Panc1 (cell line): ENCODE measurements at places on chromosomes 16 and 17. TPM values are rescaled to one million over a fixed set of nuclear protein-coding genes. Genes with fewer than 3 reads are reported as not detected.

DNA sequence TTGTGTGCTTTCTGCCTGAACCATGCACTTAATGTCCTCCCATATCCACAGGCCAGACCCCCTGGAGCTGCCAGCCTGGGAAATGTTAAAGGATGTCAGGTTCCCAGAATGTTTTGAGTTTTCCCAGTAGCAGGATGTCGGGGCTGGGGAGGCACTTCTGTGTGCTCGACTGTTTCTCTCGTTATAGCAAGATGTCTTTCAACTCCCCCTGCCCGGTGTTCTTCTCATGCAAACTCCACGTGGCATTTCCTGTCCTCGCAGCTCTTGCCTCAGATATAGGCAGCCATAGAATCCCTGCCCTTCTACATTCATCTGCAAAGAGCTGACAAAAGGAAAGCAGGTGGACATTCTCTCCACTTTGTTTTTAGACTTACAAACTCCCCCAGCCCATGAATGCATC lies 457.2 kb upstream of the CDH11 start:
- H3K36me3 ChIP-seq = no peaks in the 10 kb centered on the region
- no peak overlapping the region for H3K4me3 ChIP-seq
- no peak overlapping the region for H3K27ac ChIP-seq

- H3K27me3 ChIP-seq = no peaks in the 10 kb centered on the region
- no peak overlapping the region for H3K27ac ChIP-seq
- H3K4me1 ChIP-seq = no peaks in the 10 kb centered on the region
- no peak for DNase-seq
Measured at GRCh38 chr16:30470170-30470512, 2.4 kb upstream of the ITGAL start.

DNA sequence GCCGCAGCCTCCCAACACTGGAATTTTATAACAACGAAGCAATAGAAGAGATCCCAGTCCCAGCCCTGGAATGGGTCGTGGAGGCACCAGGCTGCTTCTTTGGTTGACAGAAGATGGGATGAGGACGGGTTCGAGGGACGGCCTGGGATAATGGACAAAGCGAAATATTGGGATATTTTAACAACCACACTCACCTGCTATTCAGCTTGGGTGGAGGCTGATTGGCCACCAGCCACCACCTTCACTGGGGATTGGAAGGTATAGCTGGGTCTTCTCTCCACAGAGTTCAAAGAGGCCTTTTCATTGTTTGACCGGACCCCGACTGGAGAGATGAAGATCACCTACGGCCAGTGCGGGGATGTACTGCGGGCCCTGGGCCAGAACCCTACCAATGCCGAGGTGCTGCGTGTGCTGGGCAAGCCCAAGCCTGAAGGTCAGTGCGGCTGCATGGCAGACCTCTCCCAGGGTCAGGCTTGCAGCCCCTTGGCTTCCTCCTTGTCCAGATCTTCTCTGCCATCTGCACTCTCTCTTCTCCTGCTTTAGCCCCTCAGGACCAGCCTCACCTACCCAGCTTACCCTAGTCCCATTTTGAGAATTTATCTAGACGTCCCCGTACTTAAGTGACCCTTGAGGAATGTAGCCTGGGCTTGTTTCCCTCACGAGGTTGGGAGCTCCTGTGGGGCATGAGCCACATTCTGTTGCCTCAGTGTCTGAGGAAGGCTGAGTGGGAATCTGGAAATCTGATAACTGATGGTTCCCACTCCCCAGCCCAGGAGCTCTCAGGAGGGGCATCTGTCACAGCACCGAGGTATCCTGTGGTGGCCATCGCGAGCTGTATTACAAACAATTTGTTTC lies 10.7 kb downstream of the MYL4 start:
- DNase-seq = no peak
- H3K4me3 ChIP-seq = no peak overlapping the region
- H3K27ac ChIP-seq = no peak overlapping the region

DNA sequence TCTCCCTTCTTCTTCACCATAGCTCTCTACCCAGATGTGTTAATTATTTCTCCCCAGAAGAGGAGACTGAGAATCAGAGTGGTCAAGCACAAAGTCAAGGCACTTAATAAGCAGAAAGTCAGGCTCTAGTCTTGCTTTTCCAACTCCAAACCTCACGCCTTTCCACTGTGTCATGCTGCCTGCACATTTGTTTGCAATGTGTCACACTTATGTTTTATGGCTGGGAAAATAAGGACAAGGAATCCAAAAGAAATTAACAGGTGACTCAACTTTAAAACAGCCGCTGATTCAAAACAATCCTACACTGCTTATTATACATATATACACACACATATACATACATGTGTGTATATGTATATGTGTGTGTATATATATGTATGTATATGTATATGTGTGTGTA lies 255.7 kb upstream of the DYNLRB2 start:
- H3K4me1 ChIP-seq = no peaks in the 10 kb centered on the region
- DNase-seq = no peak
- no peak overlapping the region for H3K4me3 ChIP-seq
- no peaks in the 10 kb centered on the region for H3K36me3 ChIP-seq
- no peaks in the 10 kb centered on the region for H3K27me3 ChIP-seq

DNA sequence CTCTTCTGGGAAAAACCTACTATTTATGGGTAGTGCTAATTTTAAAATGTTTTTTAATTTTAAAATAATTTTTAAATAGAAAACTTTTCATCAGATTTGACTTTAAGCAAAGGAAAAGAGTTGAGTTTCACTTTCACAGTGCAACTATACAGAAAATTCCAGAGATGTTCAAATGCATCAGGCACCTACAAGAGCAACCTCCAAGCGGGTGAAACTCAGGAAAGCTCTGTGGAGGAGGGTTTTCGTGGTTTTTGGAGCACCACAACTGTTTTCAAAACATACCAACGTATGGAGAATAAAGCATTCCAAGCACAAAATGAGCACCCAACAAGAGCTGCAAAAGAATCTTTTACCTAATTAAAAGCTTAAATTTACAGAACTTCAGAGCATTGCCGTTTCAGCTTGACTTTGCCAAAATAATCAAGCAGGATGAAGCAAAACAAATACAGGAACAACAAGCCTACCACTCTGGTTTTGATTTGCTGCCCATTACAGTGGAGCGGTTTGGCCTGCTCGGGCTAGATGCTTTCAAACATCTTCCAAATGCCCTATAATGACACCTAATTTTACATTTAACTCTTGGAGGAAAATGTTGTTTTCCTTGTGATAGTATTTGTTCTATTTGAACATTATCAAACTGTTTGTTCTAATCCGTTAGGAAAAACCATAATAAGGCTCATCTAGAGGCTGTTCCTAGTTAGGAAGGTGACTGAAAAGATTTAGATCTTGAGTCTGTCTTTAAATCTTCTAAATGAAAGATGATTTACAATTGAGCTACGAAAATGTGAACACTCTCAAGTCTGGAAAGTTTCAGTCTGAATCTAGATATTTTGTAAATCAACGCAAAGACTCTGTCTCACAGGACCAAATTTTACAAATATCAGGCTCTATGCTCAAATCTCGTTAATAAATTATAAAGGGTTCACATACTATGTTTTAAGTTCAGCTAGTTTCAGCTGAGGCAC lies 34.5 kb downstream of the NACA2 start:
- H3K4me1 ChIP-seq = peaks cover 10% of the 10 kb centered on the region; the same call in 1 of the 2 replicates
- H3K27me3 ChIP-seq = no peaks in the 10 kb centered on the region
- peak overlapping the region; percentile 7; the same call in 1 of the 2 replicates for H3K4me3 ChIP-seq
- DNase-seq = no peak
- peak overlapping the region; percentile 24; the same call in 1 of the 2 replicates for H3K27ac ChIP-seq
- no peaks in the 10 kb centered on the region for H3K36me3 ChIP-seq

The ALOX12B gene
- not detected for total RNA-seq

GRCh38 chr17:37259030-37259735 lies 116.6 kb upstream of the C17orf78 start:
- H3K4me3 ChIP-seq = no peak overlapping the region
- H3K27me3 ChIP-seq = no peaks in the 10 kb centered on the region
- no peak for DNase-seq
- H3K36me3 ChIP-seq = peaks cover 25% of the 10 kb centered on the region
- H3K4me1 ChIP-seq = no peaks in the 10 kb centered on the region
- no peak overlapping the region for H3K27ac ChIP-seq

DNA sequence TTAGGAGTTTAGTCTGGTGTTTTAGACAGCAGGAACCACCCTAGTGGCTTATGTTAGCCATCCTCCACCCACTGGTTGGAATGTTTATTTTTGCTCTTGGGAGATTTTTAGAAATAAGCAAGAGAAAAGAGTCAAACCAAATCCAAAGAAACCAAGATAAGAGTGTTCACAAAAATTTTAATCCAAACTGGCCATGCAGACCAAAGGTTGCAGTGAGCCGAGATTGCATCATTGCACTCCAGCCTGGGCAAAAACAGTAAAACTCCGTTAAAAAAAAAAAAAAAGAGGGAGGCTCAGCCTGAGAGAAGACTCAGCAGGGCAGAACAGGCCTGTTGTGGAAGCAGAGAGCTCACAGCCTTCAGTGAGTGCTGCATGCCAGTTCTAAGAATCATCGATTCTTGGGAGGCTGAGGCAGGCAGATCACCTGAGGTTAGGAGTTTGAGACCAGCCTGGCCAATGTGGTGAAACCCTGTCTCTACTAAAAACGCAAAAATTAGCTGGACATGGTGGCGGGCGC lies 12.2 kb upstream of the C16orf54 start:
- no peak overlapping the region for H3K27ac ChIP-seq
- no peaks in the 10 kb centered on the region for H3K27me3 ChIP-seq
- no peak for DNase-seq
- H3K4me1 ChIP-seq = no peaks in the 10 kb centered on the region

The RPGRIP1L gene
- 12.7 TPM for total RNA-seq
